Activated CD4-positive, alpha-beta memory T cell treated with anti-CD3 and anti-CD28 coated beads for 36 hours (primary cell): ENCODE measurements at places on chromosomes 16 and 17. TPM values are rescaled to one million over a fixed set of nuclear protein-coding genes. Genes with fewer than 3 reads are reported as not detected.

The C16orf92 gene
- not detected for total RNA-seq

The KRT28 gene
- total RNA-seq = not detected

The RNF157 gene
- 28.0 TPM for total RNA-seq

The CMTM4 gene
- total RNA-seq = 2.8 TPM

The KAT8 gene
- total RNA-seq = 48.8 TPM

The NBR1 gene
- 62.0 TPM for total RNA-seq

The TUBB3 gene
- 0.99 TPM for total RNA-seq
